ENCODE measurements at places on chromosomes 6 and 20. TPM values are rescaled to one million over a fixed set of nuclear protein-coding genes. Genes with fewer than 3 reads are reported as not detected.

Gene SCRT2
- 0.03 TPM for total RNA-seq

Gene HTR1E
- not detected for total RNA-seq

Gene SMLR1
- not detected for total RNA-seq

Gene FILIP1
- total RNA-seq: 1.4 TPM

Gene LAMA4
- total RNA-seq: 2.1 TPM

Gene FAM162B
- total RNA-seq: 1.5 TPM

Gene IL17F
- not detected for total RNA-seq

Gene TRIM15
- total RNA-seq: not detected

Gene CTCFL
- total RNA-seq: 14.2 TPM

Gene OR2H2
- not detected for total RNA-seq

Gene TREM2
- not detected for total RNA-seq

Gene FOXA2
- 19.3 TPM for total RNA-seq

Gene RAD21L1
- not detected for total RNA-seq

Gene MICB
- 55.4 TPM for total RNA-seq

Gene ADGB
- total RNA-seq: not detected

Measured in H7 (cell line).